ENCODE measurements at places on chromosomes 2 and 18.

DNA sequence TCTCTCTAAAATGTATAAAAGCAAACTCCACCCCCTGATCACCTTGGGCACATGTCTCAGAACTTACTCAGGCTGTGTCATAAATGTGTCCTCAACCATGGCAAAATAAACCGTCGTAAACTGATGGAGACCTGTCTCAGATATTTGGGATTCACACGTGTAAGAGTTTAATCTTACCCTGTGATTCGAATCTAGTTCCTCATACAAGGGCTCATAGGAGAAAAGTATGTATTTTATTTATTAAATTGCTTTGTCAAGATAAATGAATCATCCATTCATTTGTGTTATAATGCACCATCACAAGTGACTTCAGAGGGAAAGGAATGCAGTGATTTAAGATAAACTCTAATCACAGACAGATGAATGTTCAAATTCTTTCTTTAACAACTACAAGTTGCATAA, 712.5 kb upstream of the LRATD1 start:
- no peak for DNase-seq

DNA sequence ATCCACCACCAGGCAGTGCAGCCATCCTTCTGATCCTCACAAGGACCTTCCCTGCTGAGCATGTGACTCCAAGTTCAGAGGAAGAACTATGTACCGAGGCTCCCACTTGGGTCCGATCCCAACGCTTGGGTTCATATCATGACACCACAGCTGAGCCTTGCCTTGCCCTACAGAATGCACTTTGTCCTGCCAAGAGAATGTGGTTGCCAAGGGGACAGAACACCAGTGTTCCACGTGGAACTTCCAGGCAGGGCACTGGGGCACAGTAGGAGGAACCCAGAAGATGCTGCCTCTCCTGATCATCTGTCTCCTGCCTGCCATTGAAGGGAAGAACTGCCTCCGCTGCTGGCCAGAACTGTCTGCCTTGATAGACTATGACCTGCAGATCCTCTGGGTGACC, at the start of gene TEX51:
Gene TEX51 (plus strand): TSS at position 255 of the 400 bp plus-strand sequence. CDS start 29 bp downstream, at position 284.
- DNase-seq: no peak

DNA sequence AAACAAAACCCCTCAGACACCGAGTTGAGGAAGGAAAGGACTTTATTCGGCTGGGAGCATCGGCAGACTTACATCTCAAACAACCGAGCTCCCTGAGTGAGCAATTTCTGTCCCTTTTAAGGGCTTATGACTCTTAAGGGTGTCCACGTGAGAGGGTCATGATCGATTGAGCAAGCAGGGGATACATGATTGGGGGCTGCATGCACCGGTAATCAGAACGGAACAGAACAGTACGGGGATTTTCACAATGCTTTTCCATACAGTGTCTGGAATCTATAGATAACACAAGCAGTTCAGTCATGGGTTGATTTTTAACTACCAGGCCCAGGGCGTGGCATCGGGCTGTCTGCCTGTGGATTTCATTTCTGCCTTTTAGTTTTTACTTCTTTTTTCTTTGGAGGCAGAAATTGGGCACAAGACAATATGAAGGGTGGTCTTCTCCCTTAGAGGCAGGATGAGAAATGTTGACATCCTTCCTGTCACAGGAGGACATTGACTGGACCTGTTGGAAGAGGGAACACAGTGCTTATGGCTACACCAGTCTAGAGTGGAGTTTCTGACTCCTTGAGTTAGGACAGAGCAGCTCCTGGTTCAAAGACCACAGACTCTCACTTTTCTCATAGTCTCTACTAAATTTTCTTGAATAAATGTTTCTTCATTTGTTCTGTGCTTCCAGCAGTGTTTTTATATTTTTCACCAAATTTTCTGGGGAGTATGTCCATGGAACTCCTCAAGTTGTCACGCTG, 35.8 kb downstream of the SPOPL start:
- peak; percentile 24 for DNase-seq

DNA sequence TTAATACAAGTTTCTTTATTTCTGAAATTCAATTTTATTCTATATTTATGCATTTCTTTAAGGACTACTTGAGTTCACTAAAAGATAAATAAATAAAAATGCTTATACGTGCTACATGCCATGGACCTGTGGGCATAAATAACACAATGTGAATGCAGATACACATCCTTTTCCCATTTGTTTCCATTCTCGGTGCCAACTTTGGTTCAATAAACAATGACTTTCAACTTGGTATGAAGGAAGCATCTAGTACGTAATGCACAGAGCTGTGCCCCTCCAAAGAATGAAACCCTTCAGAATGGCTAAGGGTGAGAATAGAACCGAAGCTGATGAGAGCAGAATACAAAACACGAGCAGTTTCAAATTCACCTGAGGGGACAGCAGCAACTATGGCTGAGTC, 409.3 kb downstream of the MTX2 start:
- DNase-seq: no peak

- no peak for DNase-seq
These were observed 69.3 kb downstream of the SOWAHC start for GRCh38 chr2:109683452-109683851.

DNA sequence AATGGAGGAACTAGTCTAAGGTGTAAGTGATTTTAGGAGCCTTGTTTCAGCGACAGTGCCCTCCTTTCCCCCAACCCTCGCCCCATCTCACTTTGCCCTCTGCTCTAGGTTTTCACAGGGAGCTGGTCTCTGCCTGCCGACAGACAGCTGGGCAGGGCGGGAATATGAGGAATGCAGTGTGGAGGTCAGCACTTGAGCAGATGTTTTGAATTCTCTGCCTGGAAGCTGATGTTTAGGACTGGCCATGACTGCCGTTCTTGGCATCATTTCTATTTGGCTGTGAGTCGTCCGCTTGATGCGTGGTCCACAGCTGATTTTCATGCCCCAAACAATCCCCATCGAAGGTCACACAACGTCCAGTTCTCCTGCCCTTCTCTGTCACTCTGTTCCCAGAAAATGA, 55.1 kb upstream of the SIX3 start:
- DNase-seq: no peak

GRCh38 chr2:180219491-180219890, 212.4 kb upstream of the CWC22 start:
- no peak for DNase-seq

DNA sequence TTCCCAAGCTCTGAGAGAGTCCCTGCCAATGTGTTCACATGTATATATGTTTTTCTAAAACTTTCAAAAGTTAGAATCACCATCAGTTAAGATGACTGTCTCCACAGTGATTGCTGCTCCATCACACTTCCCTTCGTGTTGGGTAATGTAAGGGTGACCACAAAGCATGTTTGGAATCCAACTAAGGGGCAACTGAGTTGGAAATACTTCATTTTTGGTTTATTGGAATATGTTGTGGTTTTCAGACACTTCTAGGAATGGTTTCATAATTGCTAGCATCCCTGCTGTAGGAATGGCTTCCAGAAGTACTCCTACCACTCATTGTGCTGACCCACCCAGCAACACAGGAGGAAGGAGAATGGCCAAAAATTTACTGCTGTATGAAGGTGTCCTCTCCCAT, 212.5 kb upstream of the GULP1 start:
- DNase-seq: no peak

- no peak for DNase-seq
These were observed 27.4 kb downstream of the USP34 start for GRCh38 chr2:61443342-61444041.

Measured in transverse colon (tissue), 4 donors.